ENCODE measurements at places on chromosomes 5 and 9.

- peak; percentile 12 for DNase-seq
These were observed 795.0 kb downstream of the EFNA5 start for GRCh38 chr5:106875591-106876297.

DNA sequence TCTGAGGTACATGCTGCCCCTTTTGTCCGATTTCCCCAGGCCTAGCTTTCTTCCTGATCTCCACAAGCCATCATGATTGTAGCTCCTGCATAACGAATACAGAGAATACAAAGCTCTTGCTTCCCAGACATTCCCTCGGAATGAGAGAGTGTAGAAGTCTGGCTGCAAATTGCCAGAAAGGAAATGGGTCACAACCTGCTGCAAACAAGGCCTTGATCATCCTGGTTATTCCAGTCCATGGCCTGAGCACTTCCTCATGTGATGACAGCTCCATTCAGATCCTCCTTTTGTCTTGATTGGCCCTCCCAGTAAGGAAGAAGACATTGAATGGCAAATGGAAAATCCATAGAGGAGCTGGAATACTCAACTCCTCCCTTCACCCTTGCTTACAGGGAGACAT, 136.0 kb upstream of the ADRA1B start:
- DNase-seq, result no peak

DNA sequence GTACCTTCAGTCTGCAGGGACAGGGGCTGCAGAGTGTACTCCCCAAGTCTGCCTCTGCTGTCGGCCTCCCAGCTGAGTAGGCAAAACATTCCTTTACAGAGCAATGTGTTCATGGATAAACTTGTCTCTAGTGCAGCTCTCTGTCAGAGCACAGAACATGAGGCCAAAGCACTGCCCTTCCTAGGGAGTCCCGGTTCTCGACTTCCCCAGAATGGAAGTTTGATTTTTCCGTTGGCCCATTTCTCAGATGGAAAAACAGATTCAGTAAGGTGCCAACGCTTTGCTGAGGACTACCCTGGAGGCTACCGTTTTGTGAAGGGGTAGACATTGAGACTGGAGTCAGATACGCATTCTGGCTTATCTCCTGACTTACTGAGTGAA, 422 bp upstream of the TRIM32 start:
- peak; percentile 5 for DNase-seq

DNA sequence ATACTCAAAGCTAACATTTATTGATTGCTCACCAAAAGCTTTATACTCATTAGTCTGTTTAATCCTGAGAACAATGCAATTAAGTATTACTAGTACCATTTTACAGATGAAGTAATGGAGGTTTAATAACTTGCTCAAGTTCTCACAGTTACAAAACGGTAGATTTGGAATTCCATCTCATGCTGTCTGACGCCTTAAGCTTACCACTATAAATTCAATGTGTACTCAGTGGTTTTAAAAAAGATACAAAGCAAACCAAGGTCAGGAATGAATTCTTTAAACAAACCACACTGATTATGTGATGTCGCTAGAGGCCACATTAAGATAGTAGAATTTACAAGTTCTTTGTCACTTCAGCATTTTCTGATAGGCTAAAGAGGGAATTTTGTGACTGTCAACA, 1.2 kb upstream of the C5orf63 start:
- no peak for DNase-seq

GRCh38 chr5:39498278-39498952, 73.6 kb upstream of the DAB2 start:
- DNase-seq, result no peak

- DNase-seq, result no peak
These were observed 11.3 kb downstream of the FOXD1 start for GRCh38 chr5:73437101-73437776.

- no peak for DNase-seq
These were observed 100.3 kb upstream of the APC start for GRCh38 chr5:112637343-112637742.

GRCh38 chr5:80662108-80662507, 7.3 kb upstream of the DHFR start:
- no peak for DNase-seq

DNA sequence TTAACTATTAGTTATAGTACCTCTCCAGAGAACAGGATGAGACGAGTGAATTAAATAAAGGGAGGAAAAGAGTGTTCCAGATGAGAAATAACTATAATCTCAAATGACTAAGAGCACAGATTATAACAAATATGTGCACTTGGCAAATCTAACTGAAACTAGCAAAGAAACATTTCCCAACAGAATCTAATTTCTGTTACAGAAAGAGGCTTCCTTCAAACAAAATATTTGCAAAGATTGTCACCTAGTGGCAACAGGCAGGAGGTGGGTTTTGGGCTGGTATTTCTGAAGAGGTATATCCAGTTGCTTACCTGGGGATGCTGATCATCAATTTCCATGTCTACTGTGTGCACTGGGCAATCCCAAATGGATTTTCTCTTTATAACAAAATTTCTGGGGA, 5.6 kb upstream of the SPDL1 start:
- no peak for DNase-seq

DNA sequence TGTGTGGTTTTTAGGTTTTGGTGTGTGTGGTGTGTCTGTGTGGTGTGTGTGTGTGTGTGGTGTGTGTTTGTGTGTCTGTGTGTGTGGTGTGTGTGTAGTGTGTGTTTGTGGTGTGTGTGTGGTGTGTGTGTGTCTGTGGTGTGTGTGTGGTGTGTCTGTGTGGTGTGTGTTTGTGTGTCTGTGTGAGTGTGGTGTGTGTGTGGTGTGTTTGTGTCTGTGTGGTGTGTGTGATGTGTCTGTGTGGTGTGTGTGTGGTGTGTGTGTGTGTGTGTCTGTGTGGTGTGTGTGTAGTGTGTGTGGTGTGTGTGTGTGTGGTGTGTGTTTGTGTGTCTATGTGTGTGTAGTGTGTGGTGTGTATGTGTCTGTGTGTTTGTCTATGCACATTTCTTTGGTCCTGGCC, 25.0 kb upstream of the NKD2 start:
- DNase-seq, result no peak

DNA sequence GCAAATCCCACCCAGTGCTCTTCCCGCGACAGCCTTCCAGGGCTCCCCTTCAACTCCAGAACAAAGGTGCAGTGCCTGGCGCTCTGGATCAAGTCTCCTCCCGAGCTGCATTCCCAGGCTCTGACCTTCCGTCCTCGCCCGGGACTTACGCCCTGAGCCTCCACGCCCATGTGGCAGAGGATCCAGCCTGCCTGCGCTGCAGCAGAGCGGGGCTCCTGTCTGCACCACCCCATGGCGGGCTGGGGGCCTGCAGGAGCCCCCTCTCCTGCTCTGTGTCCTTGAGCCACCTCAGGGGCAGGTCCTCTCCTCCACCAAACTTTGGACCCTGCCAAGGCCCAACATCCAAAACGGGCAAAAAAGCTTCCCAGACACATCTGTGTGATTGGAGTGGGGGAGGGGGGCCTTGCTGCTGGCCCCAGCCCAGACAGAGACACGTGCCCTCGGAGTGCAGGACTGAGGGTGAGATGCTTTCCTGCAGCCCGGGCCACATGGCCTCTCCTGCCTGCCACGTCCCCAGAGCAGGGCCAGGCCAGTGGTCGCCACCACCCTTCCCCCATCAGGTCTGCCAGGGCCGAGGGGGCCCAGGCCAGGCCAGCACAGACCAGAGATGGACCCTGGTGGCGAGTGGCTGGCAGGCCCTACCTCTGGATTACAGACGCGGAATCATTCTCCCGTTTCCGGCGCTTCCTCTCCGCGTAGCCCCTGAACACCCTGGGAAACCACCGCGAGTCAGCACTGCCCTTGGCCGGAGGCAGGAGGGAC, 4.4 kb downstream of the NSMF start:
- no peak for DNase-seq

GRCh38 chr9:137368431-137369035, 54.4 kb downstream of the EXD3 start:
- no peak for DNase-seq

DNA sequence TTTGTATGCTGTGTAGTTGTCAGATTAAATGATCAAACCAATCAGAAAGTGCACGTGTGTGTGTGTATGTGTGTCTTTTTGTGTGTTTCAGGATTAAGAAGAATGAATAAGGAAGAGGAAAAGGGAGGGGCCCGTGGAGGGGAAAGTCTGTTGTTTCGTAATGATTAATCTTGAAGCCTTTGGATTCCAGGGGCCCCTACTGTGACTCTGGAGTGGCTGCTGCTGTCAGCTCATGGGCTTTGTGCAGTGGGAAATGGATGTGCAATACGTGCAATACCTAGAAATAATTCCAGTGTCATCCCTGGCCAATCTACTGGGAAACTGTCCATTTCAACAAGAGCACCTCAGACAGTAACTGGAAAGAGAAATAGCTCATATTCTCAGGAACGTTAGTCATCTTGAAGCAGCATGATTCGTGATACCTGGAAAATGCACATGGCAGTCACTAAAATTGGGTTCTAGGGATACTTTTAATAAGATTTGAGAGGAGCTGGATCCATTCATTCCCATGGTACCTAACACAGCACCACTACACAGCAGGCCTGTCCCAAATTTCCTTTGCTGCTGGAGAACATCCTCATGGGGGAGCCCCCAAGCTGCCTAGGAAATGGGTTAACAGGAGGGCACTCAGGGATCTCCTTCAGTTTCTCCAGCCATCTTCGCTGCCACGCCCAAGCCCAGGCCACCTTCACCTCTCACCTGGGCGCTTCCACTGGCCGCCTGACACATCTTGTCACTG, 186.3 kb downstream of the NR3C1 start:
- peak; percentile 52 for DNase-seq

DNA sequence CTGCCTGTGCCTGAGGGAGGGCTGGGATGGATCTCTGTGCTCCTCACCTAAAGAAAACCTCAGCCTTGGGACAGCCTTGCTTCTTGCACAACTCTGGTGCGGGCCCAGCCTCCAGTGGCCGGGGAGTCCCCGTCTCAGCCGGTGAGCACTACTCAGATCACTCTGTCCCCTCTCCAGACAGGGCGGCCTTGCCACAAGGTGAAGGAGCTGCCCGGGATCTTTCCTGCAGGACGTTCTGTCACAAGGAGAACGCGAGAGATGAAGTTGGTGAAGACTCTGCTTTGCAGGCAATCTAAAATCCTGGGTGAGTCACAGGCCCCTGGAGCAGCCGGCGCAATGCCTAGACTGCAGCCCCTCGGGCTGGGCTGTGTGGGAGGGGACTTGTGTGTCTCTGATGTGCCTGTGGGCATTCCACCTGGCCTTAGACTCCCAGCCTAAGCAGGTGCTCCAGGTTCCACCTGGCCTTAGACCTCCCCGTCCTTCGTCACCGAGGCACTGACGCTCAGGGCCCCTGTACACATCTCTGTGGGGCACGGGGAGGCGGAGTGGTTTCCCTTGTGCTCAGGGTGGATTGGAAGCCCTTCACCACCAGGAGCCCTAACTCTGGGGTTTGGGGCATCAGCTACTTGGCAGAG, 15.2 kb upstream of the IRX4 start:
- no peak for DNase-seq

DNA sequence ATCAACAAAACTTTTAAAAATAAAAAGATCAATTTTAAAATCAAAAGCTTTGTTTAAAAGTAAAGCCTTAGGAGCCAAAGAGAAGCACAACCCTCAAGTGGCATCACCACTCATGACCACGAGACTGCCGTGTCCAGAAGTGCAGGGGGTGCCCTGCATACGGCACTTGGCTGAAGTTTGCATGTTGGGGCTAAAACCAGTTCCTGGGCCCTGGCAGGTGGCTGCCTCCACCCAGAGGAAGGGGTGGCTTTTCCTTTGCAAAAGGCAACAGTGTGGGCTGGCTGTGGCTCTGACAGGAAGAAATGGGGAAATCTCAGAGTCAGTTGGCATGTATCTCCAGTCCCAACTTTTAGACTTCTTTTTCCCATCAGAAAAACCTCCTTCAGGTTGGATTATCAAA, 15.3 kb downstream of the TRMO start:
- DNase-seq, result no peak

GRCh38 chr5:93557021-93557604, 23.9 kb downstream of the NR2F1-AS1 start:
- DNase-seq, result no peak

- no peak for DNase-seq
These were observed 11.9 kb upstream of the NXNL2 start for GRCh38 chr9:88523056-88523455.

GRCh38 chr5:143314099-143314498, 89.4 kb downstream of the NR3C1 start:
- no peak for DNase-seq

DNA sequence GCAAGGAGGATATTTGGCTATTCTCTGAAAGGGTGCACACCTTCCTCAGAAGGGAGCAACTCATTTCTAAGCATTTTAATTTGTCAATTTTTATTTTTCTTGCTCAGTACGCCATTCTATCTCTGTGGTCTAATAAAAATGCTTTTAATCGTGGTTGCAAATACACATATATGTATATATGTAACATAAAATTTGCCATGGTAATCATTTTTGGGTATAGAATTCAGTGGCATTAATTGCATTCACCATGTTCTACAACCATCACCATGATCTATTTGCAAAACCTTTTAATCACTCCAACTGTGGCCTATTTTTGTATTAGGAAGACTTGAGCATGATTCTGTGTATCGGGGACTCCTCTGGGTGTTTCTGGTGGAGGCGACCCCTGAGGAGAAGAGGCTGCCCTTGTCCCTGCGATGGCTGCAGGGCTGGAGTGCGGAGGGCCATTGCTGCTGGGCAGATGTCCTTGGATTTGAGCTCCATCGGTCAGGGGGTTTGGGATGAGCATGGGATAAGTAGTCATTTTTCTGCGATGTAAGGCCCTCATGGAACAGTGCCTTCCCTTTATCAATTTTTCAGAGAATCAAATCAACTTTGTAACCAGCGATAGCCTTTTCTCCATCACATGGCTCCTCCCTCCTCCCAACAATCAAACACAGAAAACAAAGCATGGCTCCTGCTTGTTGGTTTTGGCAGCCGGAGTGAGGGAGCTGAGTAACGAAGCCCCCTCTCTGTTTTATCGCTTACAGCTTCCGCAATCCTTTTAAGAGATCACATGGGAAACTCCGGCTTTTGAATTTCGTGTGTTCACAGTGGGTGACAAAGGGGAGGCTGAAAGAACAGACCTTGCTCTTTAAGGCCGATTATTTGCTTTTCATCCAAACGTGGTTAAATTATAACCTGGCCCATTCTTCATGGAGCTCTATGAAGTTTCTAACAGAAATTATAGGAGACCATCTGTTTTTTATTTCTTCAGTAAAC, 187.3 kb downstream of the TENT4A start:
- DNase-seq, result no peak

GRCh38 chr9:121219530-121219929, 17.9 kb upstream of the RAB14 start:
- no peak for DNase-seq

- no peak for DNase-seq
These were observed 43.3 kb upstream of the BARHL1 start for GRCh38 chr9:132539096-132539495.

Measured in activated CD4-positive, alpha-beta T cell treated with anti-CD3 and anti-CD28 coated beads for 48 hours (primary cell).